HS-5 (cell line): ENCODE measurements at places on chromosomes 3 and 15.

- DNase-seq: no peak
Measured at GRCh38 chr3:66538390-66538789, 37.6 kb upstream of the LRIG1 start.

DNA sequence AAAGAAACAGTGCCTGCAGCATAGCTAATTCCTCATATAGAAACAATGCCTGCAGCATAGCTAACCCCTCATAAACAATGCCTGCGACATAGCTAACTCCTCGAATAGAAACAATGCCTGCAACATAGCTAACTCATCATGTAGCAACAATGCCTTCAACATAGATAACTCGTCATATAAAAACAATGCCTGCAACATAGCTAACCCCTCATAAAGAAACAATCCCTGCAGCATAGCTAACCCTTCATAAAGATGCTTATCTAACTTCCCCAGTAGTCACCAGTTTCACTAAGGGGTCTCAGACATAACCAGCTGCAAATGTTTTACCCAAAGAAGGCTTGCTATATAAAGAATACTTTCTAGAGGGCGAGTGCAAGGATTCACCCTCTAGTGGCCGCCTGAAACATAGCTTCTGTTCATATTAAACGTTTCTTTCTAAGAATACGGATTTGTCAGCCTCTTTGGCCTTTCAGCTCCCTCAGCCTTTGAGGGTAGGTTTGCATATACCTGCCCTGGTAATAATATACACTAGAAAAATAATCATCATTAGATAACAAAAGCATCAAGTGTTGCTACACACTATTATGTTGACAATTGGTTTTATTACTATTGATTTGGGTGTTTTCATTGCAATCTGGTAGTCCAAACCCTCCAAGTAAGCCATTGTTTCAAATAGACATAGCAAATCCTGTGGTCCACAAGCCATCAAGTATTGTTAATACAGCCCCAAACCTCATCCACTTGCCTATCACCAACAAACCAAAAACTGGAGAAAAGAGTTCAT, 44.4 kb upstream of the FAN1 start:
- no peak for DNase-seq

DNA sequence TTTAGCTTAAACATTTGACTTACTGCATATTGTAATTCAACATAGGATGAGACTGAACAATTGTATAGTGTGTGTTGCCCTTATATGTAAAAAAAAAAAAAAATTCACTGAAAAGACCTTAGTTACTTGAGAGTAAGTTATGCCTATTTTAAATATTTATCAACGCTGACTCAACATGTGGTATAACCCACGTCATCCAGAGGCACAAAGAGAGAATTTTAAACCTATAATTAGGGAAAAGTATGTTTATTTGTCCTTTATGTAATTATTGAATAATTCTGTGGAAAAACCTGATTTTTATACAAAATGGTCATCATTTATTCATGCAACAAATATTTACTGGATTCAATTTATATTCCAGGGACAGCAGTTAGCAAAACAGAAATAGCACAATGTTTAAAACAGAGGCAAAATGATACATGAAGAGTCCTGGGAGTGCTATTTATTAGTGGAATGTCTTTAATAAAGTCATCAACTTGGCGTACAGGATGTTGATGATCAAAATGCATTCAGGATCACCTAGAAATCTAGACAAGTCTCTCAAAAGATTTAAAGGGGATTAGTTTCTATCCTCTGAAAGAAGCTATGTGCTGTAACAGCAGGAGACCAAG, 223.7 kb downstream of the PCCB start:
- DNase-seq: peak; percentile 26

GRCh38 chr3:188822004-188822403, 349.8 kb upstream of the TPRG1 start:
- DNase-seq: no peak

- no peak for DNase-seq
Measured at GRCh38 chr15:57053470-57053869, 135.0 kb downstream of the TCF12 start.

- DNase-seq: peak; percentile 98
Measured at GRCh38 chr3:159765030-159765859, 223.4 kb upstream of the IL12A start.

GRCh38 chr3:161081633-161082032, 23.5 kb downstream of the B3GALNT1 start:
- no peak for DNase-seq

GRCh38 chr3:25142609-25143355, 285.3 kb upstream of the RARB start:
- DNase-seq: no peak

DNA sequence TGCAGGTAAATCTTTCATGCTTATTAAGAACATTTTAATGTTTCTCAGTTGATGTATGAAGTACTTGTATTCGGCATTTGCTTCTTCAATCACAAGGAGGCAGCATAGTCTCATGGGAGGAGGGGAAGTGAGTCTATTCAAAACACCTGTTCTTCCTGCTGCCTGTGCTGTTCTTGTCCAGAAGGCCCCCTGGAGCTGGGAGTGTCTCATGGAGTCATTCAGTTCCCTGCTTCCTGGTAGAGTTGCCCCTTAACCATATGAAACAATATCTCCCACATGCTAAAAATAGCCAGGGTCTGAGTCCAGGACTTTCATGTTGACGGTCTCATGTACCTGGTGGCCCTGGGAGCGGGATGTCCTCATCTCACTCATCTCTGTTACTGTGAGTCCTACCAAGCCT, 15.5 kb upstream of the PPP1R2 start:
- DNase-seq: no peak

GRCh38 chr3:77345009-77345408, 305.1 kb downstream of the ROBO2 start:
- DNase-seq: no peak

DNA sequence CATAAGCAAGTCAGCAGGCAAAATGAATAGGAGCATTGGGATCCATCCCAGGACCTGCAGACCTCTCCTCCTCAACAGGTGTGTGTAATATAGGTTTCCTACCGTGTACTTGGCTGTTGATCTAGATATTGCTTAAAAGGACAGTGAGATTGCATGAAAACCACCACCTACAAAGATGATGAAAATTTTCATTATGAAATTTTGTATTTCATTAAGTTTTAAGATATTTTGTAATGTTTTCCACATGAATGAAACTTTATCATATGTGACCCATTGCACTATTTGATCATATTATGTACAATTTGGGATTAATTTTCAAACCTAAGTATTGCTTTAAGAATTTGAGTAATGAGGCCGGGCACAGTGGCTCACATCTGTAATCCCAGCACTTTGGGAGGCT, 94.3 kb upstream of the TRPM1 start:
- no peak for DNase-seq

GRCh38 chr15:52200831-52201365, 9.7 kb upstream of the GNB5 start:
- DNase-seq: no peak

- DNase-seq: no peak
Measured at GRCh38 chr15:68475449-68475848, 43.5 kb upstream of the ITGA11 start.

- DNase-seq: no peak
Measured at GRCh38 chr3:119362010-119362409, 67.8 kb downstream of the ARHGAP31 start.

DNA sequence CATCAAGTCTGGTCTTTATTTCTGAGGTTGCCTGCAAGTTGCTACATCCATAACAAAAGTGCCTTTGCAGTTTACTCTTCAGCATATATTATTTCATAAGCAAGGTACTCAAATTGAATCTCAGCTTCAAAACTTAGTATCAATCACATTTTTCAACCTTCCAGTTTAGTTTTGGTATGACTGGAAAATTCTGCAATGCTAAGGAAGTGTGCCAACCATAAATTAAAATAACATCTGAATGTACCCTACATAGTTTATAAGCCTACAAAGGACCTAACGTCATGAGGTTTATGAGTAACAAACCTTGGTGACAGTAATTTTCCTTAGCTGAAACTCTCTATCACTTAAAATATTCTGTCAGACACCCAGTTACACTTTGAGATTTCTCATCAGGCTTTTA, 62.8 kb downstream of the THBS1 start:
- no peak for DNase-seq

DNA sequence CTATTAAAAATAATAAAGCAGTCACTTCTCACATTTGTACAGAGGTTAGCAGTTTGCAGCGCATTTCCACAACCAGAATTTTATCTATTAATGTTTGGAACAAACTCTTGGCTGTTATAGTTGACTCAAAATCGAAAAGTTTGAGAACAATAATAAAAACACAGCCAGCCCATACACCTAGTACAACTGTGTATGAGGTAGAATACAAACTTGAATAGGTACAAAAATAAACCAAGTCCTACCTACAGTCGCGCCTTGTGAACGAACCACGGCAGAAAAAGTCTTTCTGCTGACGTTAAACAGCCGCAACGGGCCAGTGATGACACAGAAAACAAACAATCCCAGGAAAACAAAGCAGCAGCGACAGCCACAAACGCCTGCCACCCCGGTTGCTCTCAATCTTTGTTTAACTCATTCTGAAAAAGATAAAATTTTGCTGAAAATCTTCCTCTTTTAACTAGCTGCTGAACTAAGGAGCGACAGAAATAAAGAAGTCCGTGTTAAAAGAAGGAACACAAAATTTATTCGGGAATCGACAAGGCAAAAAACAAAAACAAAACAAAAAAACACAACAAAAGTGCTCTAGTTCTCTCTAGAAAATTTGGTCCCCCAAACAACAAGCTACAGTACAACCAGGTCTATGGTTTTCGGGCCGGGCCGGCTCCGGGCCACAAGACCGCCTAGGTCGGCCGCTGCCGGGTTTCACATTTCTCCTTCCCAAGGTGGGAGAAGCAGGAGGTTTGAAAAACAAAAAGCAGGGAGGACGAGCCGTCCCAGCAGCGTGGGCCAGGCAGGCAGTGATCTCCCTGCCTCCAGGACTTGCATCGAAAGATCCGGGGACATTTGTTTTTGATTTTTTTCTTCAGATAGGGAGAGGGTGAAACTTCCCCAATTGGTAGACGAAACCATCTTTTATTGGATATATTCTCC, 2.9 kb downstream of the FOXL2 start:
- DNase-seq: no peak

GRCh38 chr15:75360391-75360790, 8.0 kb downstream of the MAN2C1 start:
- no peak for DNase-seq

GRCh38 chr3:186121278-186121677, 12.4 kb upstream of the ETV5 start:
- no peak for DNase-seq

GRCh38 chr3:149101641-149102040, 15.3 kb upstream of the HLTF start:
- no peak for DNase-seq

DNA sequence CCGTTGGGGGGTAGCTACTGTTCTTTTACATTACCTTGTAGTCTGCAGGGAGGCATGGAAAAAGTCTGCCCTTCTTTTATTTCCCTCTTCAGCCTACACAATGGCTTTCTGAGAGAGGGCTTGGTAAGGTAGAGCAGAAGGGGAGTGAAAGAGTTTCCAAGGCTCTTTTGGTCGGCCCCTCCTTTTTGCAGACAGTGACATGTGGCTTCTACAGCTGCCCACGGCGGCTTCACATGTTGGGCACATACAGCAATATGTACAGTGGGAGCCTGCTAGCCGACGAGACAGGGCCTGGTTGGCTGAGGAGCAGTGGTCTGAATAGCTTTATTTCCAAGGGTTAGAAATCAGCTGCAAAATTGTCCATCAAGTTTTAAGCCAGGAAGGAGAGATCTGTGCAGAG, 4.0 kb downstream of the INAFM2 start:
- no peak for DNase-seq

GRCh38 chr3:108661699-108662098, 72.2 kb downstream of the DZIP3 start:
- no peak for DNase-seq

- DNase-seq: no peak
Measured at GRCh38 chr15:71103102-71103676, 12.1 kb upstream of the THSD4 start.

DNA sequence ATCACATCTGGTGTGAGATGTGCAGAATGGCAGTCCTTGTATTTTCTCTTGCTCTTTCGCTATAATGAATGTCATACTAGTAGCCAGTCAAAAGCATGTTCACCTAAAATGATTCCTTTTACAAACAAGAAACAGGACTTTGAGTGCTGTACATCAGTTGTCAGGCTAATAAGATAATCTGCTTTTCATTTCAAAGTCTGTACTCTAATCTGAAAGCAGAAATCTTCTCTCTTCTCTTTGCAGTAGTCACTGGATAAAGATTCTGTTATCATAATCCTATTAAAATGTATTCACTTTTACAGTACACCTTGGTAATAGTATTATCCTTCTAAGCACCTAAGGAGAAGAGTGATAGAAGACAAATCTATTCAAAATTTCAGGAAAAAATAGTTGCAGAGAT, 300.1 kb downstream of the MFSD1 start:
- DNase-seq: no peak

DNA sequence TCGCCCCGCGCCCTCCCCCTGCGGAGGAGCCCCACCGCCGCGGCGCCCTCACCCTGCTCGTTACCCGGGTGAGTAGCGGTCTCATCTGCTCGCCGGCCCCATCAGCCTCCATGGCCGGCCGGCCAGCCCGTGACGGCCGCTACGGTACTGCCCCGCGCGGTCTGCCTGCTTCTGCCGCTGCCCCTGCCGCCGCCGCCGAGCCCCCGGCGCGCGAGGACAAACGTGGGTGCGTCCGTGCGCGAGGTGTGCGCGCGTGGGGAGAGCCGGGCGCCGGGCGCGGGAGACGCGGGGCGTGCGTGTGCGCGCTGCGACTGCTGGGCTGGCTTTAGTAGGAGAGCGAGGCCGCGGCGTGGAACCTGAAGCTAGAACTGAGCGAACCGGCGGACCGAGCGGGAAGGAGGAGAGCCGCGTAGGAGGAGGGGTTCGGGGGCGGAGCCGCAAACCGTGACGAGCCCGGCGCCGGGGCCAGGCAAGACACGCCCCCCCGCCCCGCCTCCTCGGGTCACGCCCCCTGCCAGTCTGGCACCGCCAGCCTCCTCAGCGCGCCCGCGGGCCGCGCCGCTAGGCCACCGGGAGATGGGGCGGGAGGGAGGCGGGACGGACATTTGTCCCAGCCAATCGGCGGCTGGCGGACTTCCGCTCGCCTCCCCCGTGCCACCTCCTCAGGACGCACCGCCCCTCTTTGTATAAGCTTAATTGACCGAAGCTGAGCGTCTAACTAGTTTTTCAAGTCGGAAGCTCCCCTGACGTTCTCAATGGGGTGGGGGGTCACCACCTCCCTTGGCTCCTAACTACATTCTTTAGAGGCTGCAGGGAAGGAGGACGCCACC, at the start of gene SLC4A7:
TSS of gene SLC4A7 (minus strand) at position 370 of the 830 bp plus-strand sequence. CDS start at position 112, 258 bp downstream.
- peak; percentile 79 for DNase-seq

DNA sequence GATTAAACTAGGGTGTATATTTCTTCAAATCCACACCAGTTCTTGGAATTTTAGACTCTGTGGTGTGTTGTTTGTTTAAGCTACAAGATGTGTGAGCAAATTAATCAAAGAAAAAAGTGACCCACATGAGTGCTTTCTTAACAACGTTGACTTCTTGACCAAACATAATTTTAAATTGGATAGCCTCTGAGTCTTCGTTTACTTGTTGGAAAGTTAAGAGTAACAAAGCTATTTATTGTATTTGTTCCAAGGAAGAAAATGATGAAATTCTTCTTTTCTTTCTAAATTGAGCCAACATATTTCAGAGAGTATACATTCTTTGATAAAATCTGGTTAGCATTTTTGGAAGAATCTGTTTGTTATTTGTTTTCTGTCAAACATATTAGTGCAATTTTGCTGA, 99.9 kb upstream of the IGSF10 start:
- DNase-seq: no peak
